ENCODE measurements at places on chromosomes 5 and 9.

GRCh38 chr9:107539427-107540163 lies 50.0 kb upstream of the KLF4 start:
- DNase-seq: no peak

DNA sequence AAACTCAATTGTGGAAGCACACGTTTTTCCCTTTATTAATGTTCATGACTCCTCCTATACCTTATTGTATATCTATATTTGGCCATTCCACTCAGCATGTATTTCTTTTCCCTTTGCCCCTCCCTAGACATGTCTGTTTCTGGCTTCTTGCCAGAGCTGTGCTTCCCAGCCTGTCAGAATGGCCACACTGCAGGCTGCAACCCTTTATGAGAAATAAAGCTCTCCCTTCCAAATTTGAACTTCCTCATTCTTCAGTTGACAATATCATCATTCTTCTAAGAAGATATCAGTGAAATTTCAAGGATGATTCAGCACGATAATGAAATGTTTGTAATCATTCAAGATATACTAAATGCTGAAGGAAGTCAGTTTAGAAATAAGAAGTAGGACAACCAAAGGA lies 107.6 kb upstream of the PRSS3 start:
- DNase-seq: peak; percentile 0

- no peak for DNase-seq
Observed at GRCh38 chr9:122936883-122937282, 3.9 kb upstream of the RABGAP1 start.

GRCh38 chr9:128226412-128226801 lies 23.2 kb downstream of the DNM1 start:
- DNase-seq: no peak

DNA sequence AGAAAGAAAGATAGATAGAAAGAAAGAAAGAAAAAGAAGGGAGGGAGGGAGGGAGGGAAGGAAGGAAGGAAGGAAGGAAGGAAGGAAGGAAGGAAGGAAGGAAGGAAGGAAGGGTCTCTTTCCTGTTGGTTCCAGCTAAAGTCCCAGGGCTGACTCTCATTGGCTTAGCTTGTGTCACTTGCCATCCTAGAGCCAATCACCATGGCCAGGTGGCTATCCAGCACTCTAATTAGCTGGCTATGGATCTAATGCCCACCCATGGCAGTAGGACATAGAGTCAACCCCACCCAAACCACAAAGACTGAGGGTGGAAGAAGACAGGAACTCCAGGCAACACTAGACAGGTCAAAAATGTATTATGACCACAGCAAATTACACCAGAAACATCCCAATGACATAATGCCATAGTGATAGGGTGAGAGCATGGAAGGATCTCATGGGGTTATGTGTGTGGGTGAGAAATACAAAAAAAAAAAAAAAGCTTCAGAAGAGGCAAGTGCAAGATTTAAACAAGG lies 10.8 kb upstream of the CPLX2 start:
- DNase-seq: no peak

DNA sequence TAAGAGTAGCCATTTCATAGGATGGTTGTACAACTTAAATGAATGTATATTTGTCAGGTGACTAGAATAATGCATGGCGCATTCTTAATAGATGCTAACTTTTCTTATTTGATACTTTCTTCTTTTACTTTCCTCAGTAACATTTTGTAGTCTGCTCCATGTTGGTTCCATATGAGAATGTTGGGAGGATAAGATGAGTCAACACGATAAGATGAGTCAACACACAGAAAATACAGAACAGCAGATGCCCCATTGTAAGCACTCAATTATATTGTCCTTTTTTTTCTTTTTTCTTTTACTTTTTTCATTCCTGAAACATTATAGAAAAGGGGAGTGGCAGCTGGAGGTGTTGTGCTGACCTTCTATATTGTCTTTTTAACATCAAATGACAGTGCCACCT lies 92.3 kb upstream of the SPATA31C2 start:
- peak; percentile 31 for DNase-seq

DNA sequence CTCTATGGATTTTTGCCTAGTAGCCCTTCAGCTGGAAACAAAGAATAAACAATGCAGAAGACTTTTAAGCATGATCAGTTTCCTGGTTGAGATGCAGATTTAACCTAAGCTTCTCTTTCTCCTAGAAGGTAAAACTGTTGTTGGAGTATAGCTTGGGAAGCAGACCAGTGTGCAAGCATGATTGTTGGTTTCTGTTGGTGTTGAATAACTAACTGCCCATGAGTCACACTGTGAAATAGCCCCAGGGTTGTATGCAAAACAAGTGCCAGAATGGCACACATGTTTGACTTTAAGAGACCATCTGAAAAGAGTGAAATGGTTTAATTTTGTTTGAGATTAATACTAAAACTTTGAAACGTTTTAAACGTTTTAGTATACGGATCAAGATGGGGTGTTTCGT lies 227.1 kb downstream of the ARHGEF28 start:
- DNase-seq: peak; percentile 70

GRCh38 chr5:68962757-68963484 lies 130.9 kb upstream of the SLC30A5 start:
- DNase-seq: peak; percentile 61

- DNase-seq: peak; percentile 92
Observed at GRCh38 chr5:34585601-34586104, 70.5 kb upstream of the RAI14 start.

All from iris pigment epithelial cell (primary cell).